Activated CD8-positive, alpha-beta memory T cell treated with anti-CD3 and anti-CD28 coated beads for 1 hour (primary cell): ENCODE measurements at places on chromosomes 2 and 18.

- no peak for DNase-seq
These were observed 471.9 kb upstream of the TNP1 start for GRCh38 chr2:217331523-217332416.

GRCh38 chr2:9215680-9216079, 9.1 kb downstream of the ASAP2 start:
- DNase-seq = no peak

DNA sequence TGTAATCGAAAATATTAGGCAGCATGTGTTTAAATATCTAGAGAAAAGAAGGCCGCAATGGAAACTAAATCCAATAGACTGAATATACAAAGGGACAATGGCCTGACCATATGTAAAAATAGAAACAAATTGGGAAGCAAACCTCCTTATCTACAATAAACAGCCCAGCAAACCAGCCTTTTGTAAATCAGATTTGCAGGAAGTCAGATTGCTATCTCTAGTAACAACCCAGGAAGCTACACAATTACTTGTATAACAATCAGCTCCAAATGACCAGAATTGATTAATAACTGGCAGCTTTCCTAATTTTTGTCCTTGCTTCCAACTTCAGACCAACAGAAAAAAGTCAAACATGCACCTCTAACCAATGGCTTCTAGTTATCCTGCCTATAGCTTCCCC, 860.0 kb downstream of the CPS1 start:
- no peak for DNase-seq

GRCh38 chr2:24576617-24577016, 85.6 kb downstream of the NCOA1 start:
- DNase-seq = no peak

- DNase-seq = no peak
These were observed 140.6 kb downstream of the BCL2 start for GRCh38 chr18:63178971-63179370.

DNA sequence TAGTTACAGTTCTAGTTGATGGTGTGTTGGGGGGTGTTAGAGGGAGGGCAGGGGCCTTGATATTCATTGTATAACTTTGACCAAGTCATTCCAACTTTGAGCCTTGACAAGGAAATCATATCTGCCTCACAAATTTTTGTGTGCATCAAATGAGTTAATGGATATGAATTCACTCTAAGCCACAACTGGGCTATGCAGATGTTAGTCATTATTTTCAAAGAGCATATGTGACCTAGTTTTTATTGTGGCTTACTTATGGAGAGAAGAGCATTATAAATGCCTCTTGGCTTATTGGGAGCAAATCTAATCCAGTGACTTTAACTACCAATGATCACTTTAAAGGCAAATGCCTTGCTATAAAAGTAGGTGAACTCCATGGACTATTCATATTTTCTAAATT, 250.2 kb downstream of the LPIN1 start:
- no peak for DNase-seq

GRCh38 chr2:151490276-151490675, 80.6 kb downstream of the RIF1 start:
- no peak for DNase-seq

- DNase-seq = no peak
These were observed 161.2 kb upstream of the LRP1B start for GRCh38 chr2:142291969-142292368.

DNA sequence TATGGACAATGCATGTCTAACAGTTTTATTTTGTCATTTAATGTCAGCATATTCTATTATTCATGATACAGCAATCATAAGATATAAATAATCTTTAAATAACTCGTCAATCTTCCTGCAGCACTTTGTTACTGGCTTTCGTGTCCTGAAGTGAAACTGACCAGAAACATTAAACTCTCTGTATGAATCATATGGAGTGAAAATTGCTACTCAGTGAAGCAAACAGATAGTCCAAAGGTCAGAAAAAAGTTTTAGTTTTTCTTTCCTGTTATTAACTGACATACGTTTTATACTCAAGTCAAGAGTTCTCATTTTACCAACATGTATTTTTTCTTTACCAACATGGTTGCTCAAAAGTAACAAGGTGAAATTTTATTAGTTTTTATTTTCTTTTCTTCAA, 106.8 kb upstream of the GALNT5 start:
- DNase-seq = no peak

- DNase-seq = no peak
These were observed 140.5 kb upstream of the HNRNPA3 start for GRCh38 chr2:177072090-177072489.

GRCh38 chr2:154402213-154402612, 296.3 kb upstream of the KCNJ3 start:
- no peak for DNase-seq

- no peak for DNase-seq
These were observed 45.8 kb downstream of the ATIC start for GRCh38 chr2:215357660-215358059.

- DNase-seq = no peak
These were observed 831 bp upstream of the D2HGDH start for GRCh38 chr2:241733391-241734207.

DNA sequence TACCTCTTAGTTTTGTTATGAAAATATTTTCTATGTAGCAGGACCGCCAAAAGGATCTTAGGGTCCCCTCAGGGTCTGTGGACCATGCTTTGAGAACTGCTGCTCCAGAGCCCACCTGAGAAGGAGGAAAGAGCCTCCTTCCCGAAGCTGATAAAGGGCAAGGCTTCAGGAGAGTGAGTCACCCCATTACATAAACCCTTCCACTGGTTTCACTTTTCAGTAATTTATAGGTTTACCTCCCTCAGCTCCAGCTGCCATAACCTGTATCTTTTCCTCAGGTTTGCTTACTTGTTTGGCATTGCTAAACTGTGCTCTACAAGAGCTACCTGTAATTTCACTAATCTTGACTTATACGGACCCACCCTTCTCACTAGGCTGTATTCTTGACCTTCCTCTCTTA, 6.6 kb downstream of the TTLL4 start:
- no peak for DNase-seq

- no peak for DNase-seq
These were observed 275.7 kb downstream of the PDE11A start for GRCh38 chr2:177796654-177797415.

DNA sequence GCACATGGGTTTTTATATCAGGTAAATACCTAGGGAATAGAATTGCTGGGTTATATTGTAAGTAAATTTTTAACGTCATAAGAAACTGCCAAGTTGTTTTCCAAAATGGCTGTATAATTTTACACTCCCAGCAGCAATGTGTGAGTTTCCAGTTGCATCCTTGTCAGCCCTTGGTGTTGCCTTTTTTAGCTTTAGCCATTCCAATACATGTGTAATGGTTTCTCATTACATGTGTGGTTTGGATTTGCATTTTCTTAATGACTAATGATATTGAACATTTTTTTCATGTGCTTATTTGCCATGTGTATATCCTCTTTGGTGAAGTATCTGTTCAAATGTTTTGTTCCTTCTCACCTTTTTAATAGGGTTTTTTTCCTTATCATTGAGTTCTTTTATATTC, 70.8 kb downstream of the ABI2 start:
- no peak for DNase-seq

DNA sequence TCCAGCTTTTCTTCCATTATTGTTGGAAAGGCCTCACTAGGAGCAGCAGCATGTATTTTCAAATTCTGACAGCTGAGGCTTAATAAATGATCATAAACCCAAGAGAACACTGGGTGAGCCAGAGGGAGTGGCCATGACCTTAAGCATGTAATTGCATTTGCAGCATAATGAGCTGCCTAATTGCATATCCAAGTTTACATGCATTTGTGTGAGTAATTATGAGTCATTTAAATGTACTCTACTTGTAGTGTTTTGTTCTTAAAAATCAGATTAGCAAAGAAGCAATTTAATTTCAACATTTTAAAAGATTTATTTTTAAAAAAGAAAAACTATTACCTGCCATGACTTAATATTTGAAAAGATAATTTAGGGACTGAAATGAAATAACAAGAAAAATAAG, 74.8 kb downstream of the NOL10 start:
- no peak for DNase-seq

- no peak for DNase-seq
These were observed 164.1 kb downstream of the GALNT14 start for GRCh38 chr2:30974092-30974491.

- peak; percentile 2 for DNase-seq
These were observed 874 bp downstream of the WDR43 start for GRCh38 chr2:28895189-28895893.

- no peak for DNase-seq
These were observed 342.3 kb downstream of the DCC start for GRCh38 chr18:52682260-52682659.

DNA sequence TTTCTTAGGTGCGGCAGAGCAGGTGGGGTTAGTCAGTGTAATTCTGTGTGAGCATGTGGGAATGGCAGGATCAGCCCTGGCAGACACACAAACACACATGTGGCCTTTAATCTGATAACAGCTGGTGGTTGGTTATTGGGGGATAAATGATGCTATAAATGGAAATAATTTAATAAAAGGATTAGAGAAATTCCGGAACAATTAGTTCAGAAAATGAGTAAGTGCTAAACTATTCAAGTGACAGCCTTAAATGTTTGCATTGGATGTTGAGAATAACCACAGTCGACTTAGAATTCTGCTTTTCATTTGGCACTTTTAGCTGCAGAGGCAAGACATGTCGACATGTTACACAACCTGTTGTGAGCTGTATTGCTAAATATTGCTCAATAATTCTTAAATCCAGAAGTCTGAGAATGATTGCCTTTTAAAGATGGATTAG, 7.2 kb downstream of the SMYD1 start:
- no peak for DNase-seq

- no peak for DNase-seq
These were observed 264.9 kb downstream of the ALPK2 start for GRCh38 chr18:58363767-58364540.

GRCh38 chr2:95278051-95278471, 3.8 kb downstream of the PROM2 start:
- DNase-seq = no peak

- no peak for DNase-seq
These were observed 21.6 kb downstream of the METAP1D start for GRCh38 chr2:172021074-172021931.

- DNase-seq = no peak
These were observed 3.0 kb downstream of the NRBP1 start for GRCh38 chr2:27431395-27431794.

DNA sequence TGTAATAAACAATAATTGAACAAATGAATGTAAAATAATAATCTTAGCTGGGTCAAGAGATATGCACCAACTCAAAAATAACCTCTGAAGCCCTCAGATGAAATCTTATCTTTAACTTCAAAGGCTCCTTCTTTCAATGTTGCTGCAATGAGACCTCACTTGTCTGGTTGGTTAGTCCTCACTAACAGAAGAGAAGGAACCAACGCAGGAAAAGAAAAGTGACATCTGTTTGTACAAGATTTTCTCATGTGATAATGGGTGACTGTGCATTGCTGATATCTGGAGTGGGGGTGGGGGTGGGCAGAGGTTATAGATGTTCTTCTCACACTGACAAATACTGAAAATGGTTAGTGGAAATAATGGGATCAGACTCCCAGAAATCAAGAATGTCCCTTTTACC, 2.6 kb downstream of the SCN7A start:
- DNase-seq = no peak

- no peak for DNase-seq
These were observed 12.7 kb downstream of the GCKR start for GRCh38 chr2:27509326-27509725.

DNA sequence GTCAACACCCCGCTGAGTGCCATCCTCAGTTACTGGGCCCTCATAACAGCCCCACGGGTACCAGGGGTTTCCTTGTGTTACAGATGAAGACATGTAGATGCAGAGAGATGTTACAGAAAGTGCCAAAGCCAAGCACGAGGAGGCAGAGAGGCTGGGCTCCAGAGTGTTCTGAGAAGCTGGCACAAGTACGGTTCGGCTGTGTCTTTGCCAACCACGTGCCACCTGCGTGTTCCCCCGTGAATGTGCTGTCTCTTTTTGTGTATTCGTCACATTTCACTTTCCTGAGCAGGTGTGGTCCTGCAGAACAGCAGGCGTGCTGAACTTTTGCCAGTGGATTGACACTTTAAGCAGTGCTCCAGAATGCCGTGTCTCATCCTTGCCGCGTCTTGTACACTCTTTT, 124.6 kb downstream of the NCK2 start:
- no peak for DNase-seq

DNA sequence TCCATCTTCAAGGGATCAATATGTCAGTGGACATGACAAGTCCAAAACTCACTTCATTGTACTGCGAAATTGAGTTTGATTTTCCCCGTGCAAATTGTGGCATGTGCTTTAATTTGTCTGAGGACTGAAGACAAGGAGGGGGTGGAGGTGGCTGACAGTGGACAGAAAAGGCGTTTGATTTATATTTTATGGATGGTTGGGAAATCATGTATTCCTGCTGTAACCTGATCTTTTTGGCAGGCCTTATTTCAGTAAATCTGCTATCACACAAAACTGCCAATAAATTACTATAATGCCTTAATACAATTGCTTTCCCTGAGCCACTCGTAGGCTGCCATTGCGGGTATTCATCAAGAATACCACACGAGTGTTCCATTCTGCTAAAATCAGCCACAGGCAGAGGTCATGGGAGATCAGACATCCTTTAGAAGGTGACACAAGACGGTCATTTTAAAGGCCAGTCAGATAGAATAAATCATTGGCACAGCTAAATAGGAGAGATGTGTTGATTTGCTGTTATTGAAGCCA, 720.5 kb downstream of the MBD2 start:
- DNase-seq = no peak

- no peak for DNase-seq
These were observed 377.6 kb downstream of the RND3 start for GRCh38 chr2:150109912-150110311.

DNA sequence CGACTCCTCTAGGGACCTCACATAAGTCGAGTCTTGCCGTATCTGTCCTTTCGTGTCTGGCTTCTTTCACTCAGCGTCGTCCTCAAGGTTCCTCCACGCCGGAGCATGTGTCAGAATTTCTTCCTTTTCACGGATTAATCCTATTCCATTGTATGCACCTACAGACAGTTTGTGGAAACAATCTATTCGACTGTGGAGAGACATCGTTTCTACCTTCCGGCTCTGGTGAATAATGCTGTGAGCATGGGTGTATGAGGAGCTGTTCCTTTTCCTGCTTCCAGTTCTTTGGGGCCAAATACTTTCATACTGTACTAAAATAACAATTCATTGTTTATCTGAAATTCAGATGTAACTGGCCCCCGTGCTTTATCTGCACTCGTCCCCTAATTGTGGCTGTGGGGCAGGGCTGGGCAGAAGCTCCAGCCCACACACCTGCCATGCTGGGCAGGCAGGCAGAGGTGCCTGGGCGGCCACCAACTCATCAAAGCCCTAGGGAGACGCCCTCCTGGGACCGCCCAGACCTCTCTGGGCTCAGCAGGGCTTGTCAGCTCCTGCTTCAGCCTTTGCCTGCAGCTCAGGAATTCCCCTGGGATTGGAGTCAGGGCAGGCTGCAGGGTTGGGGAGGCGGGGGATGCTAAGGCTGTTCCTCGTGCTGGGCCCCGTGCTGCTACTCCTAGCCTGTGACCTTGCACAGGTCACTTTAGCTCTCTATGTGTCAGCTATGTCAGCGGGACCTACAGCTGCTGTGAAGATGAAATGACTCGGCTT, 14.5 kb downstream of the GPC1 start:
- no peak for DNase-seq

- DNase-seq = no peak
These were observed 8.2 kb upstream of the INPP1 start for GRCh38 chr2:190335225-190335559.
